Foreskin fibroblast (primary cell): ENCODE measurements at places on chromosomes 3 and 15.

GRCh38 chr3:152517502-152517901, 248.8 kb downstream of the MBNL1 start:
- DNase-seq, result no peak

DNA sequence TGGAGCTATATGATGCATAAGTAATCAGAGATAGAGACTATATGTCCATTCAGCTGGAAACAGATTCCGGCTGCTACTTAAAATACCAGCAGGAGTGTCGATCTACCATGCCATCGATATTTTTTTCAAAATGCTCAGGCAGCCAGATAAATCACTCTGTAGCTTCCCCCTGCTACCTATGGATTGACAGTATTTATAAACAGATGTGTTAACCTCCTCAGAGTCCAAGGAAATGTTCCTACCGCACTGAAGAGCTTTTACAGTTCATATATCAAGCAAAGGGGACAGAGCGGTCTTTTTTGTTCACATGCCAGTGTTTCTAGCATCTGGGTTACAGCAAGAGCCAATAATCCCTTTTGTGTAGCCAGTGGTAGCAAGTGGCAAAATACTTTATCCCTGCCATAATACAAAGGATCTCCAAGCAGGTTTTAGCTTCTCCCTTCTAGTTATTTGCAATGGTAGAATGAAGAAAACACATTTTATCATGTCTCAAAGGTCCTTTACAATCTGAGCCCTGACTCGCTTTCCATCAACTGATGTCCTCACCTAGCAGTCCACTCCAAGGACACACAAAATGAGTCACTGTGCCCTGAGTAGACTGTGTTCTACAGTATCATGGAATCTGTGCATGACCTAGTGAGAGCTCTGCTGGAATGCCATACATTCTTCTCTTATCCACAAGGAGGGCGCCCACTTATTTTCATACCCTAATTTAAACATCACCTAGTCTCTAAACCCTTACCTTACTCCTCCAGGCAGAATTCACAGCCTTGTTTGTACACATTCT, 507.0 kb downstream of the TBL1XR1 start:
- no peak for DNase-seq

- DNase-seq, result peak; percentile 87
Observed at GRCh38 chr15:38002883-38003477, 68.5 kb downstream of the TMCO5A start.

GRCh38 chr15:101081900-101082299, 162.7 kb downstream of the LRRK1 start:
- no peak for DNase-seq

DNA sequence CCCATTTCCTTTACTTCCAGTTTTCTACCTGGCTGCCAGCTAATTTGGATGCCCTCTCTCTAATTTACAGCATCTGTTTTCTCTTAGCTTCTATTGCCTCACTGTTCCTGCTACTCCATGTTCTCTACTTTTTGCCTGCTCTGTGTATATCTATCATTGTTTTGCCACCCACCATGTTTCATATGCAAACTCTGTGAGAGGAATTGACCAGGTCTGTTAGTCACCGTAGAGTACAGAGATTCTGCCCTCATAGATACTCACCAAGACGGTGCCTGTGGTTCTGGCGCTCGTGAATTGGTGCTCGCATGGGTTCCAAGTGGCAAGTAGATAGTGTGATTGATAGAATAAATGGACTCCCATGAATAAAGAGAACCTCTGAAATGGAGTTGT, 288.8 kb downstream of the CNTN6 start:
- no peak for DNase-seq

GRCh38 chr15:66187271-66187670, 66.3 kb downstream of the MEGF11 start:
- DNase-seq, result no peak

GRCh38 chr3:13289771-13290285, 130.3 kb downstream of the NUP210 start:
- no peak for DNase-seq

DNA sequence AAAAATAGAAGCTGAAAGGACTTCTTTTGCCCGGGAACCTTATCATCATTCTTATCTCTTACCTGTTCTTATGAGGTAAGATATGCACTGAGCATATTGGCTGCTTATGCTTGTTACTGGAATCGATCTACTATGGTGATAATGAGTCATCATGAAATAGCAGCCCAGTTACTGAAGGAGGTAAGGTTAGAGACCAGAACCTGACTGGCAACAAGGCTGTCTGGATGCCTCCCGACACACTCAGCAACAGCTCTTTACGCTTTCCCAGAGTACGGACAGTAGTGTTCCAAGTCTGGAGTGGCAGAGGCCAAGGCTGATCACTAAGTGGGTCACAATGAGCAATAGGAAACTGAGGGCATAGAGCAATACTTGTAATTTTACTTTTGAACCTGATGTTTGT, 314.1 kb downstream of the NLGN1 start:
- peak; percentile 6 for DNase-seq

DNA sequence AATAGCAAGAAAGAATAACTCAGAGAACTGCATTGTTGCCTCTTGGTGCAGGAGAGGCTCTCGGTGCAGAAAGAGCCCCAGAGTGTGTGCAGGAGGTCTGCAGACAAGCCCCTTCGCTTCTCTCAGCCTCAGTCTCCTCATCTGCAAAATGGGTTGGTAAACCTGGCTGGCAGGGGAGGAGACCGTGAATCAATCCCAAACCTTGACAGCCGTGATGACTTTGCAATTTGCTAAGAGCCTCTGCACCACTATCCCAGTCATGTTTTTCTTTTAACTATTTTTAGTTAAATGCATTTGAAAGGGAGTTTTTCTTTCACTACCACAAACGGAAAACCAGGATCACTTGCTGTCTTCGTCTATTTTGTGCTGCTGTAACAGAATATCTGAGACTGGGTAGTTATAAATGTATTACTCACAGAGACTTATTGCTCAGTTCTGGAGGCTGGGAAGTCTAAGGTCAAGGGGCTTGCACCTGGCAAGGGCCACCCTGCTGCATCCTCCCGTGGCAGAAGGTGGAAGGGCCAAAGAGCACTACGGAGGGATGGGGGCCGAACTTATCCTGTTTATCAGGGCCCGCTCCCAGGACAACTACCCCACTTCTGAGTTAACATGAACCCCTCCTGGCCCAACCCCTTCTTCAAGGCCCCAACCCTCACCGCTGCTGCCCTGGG, 14.2 kb upstream of the IQSEC1 start:
- no peak for DNase-seq

DNA sequence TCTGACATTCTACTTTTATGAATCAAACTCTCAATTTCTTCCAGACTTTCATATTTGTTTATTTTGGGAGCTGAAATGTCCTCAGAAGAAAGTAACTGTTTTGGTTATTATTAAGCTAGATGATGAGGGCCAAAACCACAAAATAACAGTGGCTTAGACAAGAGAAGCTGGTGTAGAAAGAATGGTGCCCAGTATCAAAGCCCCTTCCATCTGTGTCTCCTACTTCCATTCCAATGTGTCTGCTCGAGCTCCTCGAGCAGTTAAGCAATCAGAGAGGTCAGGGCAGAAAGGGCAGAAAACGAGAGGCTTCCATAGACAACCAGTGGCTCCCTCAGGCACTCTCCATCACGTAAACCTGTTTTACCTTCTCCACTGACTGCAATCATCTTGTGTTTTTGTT, 59.7 kb upstream of the MAGI1 start:
- peak; percentile 59 for DNase-seq

DNA sequence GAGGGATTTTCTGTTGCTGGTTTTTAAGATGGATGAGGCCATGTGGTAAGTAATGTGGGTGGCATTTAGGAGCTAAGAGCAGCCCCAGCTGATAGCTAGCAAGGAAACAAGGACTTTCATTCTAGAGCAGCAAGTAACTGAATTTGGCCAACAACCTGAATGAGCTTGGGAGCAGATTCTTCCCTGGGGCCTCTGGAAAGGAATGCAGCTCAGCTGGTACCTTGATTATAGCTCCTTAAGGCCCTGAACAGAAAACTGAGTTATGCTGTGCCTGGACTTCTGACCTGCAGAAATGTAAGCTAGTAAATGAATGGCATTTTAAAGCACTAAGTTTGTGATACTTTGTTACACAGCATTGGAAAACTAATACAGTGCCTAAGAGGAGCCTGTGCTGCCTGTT, 565.5 kb downstream of the PDCD6IP start:
- no peak for DNase-seq

DNA sequence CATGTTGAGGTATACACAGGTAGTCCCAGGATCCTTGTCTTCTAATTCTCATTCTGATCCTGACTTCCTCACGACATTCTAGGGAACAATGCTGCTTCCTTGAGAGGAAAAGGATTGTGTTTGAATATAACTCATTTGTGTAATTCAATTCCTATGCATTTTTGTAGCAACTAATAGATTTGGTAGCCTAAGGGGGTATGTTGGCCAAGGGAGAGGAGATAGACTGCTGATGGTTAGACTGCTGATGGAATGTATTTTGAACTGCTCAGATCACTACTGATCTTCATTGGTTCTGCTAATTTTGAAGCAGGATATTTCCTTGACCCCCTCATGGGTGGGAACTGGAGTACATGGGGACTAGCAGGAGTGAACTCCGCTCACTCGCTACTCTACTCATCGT, 39.7 kb downstream of the RAD54L2 start:
- DNase-seq, result no peak

- DNase-seq, result peak; percentile 84
Observed at GRCh38 chr3:171825222-171825828, 15.0 kb upstream of the PLD1 start.
